ENCODE measurements at places on chromosomes 12 and 14.
A peak's percentile ranks its signal among the peaks of the same experiment; 100 is the strongest.

- no peak for DNase-seq
Measured at GRCh38 chr12:68109444-68110217, 49.9 kb downstream of the IFNG start.

- no peak for DNase-seq
Measured at GRCh38 chr12:124036171-124036598, 63.2 kb downstream of the ZNF664 start.

- no peak for DNase-seq
Measured at GRCh38 chr12:6444704-6445688, at the start of gene CD27. Gene CD27 (plus strand): TSS chr12:6444955. CDS start chr12:6445096, 141 bp downstream.

DNA sequence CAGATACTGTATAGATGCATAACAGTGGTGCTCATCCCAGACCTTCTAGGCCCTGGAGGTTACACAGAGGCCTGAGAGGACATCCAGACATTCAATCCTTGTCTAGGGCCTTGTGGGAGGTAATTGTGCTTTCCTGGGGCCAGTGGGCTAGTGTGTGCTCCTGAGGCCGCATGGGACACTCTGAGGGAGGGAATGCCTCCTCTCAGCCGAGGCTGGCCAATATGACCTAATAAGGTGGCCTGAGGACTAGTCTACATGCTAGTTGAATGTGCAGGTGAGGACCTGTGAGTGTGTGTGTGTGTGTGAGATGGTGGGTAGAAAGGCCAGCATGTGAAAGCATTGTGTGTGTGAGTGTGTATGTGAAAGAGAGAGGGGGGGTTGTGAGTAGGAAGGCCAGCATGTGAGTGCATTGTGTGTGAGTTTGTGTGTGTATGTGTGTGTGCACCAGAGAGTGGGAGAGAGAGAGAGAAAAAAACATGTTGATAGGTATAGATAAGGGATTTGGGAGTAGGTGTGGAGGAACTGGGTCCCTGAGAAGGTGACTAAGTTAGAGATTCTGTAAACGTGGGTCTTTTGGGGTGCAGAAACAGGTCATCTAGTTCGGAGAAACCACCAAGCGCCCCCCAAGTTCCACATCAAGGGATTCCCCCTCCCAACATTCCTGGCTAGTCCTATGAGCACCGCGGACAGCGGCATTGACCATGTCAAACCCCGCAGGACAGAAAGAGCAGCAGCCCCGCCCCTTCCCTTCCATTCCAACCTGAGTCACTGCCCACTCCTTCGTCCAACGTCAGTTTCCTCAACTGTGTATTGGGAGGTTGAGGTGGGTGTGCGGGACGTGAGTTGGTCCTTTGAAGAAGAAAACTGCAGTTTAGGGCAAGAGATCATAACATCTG, 9.7 kb upstream of the KRT81 start:
- no peak for DNase-seq

DNA sequence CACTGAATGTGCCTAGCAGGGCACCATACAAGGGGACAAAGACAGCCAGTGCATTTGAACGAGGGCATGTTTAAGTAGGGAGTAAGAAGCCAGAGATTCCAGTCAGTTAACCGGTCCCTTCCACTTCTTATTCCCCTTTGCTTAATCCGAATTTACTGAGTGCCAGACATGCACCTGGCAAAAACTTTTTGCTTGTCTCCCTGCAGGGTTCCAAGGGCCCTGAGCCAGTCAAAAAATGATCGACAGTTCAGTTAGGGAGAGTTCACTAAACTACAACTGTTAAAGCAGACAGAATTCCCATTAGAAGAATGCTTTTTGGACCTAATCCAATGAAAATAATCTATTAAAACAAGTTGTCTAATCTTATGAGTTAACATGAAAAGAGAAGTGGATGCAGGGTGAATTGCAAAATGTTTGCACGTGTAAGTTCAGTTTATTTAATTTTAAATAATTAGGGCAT, 193.8 kb downstream of the TMTC2 start:
- no peak for DNase-seq

DNA sequence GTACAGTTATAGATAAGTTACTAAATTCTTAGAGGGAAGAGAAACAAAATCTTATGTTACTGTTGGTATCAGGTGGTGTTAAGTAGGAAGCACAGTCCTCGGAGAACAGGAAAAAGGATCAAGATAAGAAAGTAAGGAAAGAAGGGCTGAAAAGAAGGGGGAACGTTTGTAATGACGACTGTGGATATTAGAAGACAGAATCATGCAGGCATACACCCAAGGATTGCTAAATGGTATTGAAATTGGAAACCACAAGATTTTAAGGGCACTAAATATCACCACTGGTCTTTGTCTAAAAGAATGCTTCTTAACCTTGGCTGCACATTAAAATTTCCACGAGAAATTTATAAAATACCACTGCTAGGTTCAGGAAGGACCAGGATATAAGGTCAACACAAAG, 34.1 kb upstream of the ERGIC2 start:
- DNase-seq = no peak

DNA sequence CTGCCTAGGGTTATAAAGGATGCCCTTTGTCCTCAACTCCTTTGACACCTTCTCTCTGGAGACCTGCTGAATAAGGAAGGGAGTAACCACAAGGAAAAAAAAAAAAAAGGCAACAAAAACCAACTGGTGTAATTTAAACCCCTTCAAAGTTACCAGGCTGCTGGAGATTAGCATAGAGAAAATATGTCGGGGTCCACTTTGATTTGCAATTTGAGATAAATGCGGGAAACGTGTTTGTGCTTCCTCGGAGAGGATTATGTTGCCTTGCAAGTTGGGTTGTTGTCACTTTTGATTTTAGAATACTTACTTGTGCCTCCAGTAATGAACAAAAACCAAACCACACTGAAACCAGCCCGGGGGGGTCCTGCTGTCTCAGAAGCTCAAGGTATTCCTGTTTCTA, 200.2 kb upstream of the MYL2 start:
- no peak for DNase-seq

DNA sequence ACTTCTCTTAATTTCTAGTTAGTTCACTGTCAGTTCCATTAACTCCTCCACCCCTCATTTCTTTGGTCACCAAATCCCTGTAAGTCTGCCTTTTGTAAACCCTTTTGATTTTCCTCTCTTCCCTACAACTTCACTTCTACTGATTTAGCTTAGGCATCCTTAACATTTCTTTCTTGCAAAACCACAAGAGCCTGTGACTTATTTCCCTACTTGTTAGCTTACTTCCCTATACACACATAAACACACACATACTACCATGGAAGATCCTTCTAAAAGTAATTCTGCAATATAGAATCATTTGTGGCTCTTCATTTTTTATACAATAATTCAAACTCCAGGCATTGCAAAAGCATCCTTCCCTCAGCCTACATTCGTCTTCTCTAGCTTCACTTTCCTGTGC, 494.3 kb upstream of the USP15 start:
- peak; percentile 8 for DNase-seq

DNA sequence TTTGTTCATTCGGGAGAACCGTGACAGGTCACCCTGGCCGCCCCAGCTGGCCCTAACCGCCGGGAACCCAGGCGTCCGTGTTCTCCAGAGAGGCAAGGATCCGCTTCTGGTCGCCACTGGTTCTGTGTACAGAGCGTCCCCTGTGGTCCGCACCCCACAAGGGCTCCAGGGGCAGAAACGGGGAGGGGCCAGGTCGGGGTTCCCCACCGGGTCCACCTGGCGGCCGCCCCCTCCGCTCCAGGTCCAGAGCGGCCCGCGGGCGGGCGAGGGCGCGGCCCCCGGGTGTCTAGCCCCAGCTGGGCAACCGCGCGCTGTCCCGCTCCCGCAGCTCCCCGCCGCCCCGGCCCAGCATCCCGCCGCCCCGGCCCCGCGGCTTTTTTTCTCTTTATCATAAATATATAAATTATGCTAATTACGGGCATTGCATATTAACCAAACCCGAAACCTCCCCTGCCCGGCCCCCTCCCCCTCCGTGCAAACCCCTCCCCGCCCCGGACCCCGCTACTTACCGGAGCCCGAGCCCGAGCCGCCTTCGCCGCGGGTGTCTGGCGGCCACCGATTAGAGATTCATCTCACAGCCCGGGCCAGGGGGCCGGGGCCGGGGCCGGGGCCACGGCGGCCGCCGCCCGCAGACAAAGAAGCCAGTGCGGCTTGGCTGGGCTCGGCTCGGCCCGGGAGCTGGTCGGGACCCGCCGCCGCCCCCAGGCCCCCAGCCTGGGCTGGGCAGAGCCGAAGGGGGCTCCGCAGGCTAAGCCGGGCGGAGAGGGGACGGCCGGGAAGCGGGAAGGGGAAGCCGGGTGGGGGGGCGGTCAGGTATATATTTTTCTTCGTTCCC, 512 bp downstream of the POU6F1 start:
- no peak for DNase-seq

DNA sequence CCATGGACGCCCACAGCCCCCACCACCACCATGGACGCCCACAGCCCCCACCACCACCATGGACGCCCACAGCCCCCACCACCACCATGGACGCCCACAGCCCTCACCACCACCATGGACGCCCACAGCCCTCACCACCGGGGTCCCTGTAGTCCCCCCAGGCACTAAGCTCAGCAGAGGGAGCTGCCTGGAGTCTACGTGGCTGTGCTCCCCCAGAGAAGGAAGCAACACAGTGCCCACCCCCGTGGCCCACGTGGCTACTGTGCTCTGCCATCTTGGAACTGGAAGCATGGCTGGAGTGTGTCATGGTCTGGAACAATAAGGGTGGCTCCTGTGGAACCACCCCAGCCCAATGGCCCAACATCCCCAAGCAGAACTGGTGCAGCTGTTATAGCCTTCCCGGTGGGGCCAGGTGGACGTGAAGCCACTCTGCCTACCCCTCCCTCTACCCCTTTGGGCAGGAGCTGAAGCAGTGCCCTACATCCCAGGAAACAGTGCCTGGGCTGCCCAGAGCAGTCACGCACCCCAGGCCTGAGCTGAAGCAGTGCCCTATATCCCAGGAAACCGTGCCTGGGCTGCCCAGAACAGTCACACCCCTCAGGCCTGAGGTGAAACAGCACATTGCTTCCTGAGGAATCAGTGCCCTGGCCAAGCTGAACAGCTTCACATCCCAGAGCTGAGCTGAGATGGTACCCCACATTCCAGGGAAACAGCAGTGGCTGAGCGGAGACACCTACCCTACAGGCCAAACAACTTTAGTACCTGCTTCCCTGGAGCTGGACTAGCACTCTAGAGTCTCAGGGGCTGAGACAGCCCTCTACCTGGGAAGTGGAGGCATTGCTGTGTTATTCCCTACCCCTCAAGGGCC, 9.0 kb upstream of the SFSWAP start:
- no peak for DNase-seq

- no peak for DNase-seq
Measured at GRCh38 chr12:87935216-87935615, 94.0 kb downstream of the C12orf50 start.

DNA sequence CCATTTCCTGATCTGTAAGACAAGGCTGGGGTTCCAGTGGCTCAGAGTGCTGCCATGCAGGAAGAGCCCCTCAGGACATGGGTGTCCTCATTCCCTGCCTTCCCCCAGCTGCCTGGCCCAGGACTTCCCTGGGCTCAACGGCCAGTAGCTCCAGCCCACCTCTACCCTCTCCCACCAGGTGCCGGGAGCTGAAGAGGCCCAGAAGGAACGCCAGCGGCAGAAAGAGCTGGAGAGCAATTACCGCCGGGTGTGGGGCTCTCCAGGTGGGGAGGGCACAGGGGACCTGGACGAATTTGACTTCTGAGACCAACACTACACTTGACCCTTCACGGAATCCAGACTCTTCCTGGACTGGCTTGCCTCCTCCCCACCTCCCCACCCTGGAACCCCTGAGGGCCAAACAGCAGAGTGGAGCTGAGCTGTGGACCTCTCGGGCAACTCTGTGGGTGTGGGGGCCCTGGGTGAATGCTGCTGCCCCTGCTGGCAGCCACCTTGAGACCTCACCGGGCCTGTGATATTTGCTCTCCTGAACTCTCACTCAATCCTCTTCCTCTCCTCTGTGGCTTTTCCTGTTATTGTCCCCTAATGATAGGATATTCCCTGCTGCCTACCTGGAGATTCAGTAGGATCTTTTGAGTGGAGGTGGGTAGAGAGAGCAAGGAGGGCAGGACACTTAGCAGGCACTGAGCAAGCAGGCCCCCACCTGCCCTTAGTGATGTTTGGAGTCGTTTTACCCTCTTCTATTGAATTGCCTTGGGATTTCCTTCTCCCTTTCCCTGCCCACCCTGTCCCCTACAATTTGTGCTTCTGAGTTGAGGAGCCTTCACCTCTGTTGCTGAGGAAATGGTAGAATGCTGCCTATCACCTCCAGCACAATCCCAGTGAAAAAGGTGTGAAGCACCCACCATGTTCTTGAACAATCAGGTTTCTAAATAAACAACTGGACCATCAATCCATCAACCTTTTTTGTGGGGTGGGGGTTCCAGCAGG, 17.6 kb downstream of the AGAP2 start:
- no peak for DNase-seq

DNA sequence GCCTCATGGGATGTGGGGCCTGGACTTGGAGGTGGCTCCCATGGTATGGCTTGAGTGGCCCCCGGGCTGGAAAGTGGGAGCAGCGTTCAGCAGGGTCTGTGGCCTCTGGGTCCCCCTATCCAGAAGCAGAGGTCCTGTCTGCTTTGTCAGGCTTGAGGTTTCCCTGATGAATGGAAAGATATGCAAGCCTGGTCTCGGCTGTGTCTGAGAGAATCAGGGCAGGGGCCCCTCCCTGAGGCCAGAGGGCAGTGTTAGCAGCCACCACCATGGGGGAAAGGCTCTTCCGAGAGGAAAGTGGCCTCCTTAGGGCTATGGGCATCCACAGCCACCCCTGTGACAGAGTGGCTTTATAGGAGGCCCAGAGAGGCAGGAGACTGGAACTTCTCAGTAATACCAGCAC, 128.2 kb downstream of the VRK1 start:
- DNase-seq = no peak

DNA sequence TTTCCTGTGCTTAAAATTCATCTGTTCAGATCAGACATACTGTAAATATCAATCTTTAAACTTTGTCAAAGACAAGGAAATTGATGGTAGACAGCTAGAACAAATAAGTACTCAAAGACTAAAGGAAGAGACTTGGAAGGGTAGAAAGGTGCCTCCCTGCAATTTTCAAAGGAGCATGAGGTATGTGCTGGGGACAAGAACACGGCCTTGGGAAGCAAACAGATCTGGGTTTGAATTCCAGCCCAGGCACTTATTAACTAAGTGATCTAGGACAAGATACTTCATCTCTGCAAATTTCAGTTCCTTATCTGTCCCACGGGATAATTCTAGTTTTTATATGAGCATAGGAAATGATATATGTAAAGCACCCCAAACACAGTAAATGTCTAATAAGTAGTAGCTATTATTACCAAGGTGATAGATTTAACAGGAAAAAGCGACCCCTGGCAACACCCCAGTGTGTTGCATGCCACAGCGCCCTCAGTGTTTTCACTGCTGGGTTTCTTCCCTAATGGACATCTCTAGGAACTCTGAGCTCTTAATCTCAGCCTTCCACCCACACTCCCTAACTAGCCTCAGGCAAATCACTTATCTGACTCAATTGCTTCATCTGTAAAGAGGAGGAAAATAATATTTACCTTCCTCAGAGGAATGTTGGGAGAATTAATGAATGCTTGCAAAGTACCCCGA, 44.7 kb upstream of the BMP4 start:
- no peak for DNase-seq

GRCh38 chr14:68216079-68216478, 396.5 kb downstream of the RAD51B start:
- no peak for DNase-seq
